NCI-H1436 treated with DMSO at 0.1 percent for 48 hours (cell line): ENCODE measurements at places on chromosomes 16 and 17.

DNA sequence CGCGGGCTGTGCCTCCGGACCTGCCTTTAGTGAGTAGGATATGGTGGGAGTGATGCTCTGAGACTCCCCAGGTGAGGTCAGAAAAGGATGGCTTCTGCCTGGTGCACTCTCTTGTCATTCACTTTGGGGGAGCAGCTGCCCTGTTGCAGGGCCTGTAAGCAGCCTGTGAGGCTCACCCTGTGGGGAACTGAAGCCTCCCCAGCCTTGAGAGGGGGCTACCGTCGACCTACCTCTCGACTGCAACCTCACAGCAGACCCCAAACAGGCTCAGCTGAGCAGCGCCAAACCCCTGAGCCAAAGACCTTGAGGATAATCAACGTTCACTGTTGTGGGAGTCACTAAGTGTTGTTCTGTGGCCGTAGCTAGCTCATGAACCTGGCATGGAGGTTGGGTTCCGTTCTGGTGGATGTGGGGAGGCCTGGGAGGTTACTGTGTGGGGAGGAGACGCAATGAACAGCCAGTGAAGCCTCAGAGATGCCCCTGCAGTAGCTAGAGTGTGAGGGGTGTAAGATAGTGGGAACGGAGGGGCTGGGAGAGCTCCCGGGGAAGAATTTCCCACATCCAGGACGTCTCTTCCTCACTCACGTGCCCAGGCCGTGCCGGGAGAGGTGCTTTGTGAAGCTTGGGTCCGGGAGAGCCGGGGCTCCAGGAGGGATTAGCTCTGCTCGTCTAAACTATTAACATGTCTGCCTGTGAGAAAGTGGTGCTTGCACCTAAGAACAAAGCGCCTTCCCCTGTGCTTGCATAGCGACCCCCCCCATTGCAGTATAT, 38.8 kb downstream of the METRNL start:
- DNase-seq, result no peak

DNA sequence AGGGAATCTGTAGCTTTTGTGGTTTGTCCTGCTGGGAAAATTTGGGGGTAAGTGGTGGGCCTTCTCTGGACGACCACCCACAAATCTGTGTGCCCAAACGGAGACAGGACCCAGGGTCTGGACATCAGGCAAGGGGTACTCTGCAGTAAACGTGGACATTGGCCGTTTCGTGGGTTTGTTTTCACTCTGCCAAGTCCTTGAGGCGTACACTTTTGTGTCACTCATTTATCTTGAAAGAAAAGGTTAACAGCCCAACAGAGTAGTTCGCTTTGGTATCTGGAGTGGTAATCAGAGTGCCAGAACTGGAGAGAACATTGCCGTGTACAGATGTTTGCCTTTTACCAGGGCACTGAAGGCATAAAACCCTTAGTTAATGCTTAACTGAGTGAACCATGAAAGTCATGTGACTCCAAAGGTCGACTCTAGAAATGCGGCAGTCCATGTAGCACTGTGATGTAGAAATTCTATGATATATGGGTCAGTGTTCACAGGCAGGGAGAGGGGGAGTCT, 15.4 kb downstream of the NAA60 start:
- DNase-seq, result no peak

- DNase-seq, result no peak
Measured at GRCh38 chr17:50318501-50319285, 27.2 kb upstream of the XYLT2 start.

GRCh38 chr17:67025216-67025792, 19.1 kb upstream of the CACNG1 start:
- no peak for DNase-seq

DNA sequence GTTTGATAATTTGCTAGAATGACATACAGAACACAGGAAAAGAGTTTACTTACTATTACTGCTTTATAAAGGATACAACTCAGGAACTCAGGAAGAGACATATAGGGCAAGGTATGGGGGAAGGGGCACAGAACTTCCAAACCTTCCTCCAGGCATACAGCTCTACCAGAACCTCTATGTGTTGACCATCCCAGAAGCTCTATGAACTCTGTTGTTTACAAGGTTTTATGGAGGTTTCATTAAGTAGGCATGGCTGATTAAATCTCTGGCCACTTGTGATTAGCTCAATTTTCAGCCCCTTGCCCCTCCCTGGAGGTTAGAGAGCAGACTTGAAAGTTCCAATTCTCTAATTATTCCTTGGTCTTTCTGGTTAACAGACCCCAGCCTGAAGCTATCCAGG, 60.2 kb upstream of the C17orf78 start:
- no peak for DNase-seq

DNA sequence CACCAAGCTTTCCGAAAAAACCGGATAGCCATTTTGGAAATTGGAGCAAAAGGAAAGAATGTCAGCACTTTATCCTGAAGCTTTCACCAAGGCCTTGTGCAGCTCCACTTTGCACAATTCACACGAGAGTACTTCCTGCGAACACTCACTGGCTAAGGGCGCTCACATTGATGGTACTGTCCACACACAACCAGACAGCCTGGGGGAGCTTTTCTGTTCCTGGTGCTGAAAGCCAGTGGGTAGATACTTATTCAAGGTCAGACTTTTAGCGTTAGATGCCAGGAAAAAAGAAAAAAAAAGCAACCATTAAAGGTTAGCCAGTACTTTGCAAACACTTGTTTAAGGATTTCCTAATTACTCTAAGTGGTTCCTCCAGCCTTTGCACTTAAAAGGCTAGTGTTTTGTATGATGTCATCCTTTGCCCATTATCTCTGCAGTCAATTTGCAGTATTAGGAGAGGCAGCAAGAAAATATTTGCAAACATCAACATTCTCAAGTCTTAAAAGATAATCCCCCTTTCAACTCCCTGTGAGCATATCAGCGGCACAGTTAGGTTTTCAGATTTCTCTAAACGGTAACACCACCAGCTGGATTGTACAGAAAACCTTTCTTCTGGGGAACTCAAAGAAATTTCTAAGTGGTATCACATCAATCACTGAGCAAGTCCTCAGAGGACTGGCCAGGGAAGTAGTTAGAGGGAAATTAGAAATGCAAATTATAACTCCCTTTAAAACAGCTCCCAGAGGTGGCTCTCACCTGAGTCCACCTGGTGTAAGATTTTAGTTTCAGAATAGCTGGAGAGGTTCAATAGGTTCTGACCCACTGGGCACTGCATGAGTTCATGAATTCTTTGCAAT, 243.4 kb upstream of the IRX5 start:
- no peak for DNase-seq

DNA sequence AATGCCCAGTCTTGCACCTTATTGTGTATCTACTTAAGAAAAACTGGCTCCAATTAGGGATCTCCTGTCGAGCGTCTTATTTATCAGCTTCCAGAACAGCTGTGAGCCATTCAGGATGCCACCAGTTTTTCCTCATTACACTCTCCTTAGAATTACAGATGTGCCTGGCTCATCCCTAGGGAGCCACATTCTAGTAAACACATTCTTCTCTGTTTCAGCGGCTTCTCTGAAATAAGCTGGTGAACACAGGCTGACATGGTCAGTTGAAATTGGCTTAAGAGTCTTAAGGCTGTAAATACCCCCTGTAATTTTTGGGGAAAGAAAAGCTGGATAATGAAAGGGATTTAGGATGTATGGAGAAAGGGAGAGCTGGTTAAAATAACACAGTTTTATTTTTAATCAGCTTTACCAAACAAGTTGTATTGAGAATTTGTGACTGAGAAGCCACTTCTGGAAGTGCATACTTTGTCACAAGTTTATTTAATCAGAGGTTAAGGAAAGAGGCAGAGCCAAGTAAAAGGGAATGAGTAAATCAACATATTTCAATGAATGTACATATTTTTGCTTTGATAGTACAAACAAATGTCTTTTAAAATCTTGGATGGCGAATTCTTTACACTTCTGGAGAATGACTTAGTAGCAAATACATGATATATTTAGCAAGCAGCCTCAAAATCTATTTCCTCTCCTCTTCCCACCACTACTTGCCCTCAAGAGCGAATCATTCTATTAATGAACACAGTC, 562.0 kb upstream of the GOT2 start:
- DNase-seq, result no peak

DNA sequence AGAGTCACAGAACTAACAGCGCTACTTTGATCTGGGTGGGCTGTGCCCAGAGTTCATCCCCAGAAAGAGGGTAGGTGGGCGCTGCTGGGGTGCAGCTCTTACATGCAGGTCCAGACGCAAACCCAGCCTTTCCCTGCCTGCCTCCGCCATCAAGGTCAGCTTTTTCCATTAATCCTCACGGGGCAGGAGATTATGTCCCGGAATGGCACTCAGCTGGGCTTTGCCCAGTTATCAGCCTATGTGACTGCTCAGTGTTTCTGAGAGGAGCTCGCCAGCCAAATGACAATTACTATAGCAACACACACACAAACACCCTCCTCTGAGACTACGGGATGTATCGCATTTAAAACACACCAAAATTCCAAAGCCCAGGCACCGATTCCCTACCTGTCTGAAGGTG, 20.1 kb downstream of the GLYR1 start:
- no peak for DNase-seq

DNA sequence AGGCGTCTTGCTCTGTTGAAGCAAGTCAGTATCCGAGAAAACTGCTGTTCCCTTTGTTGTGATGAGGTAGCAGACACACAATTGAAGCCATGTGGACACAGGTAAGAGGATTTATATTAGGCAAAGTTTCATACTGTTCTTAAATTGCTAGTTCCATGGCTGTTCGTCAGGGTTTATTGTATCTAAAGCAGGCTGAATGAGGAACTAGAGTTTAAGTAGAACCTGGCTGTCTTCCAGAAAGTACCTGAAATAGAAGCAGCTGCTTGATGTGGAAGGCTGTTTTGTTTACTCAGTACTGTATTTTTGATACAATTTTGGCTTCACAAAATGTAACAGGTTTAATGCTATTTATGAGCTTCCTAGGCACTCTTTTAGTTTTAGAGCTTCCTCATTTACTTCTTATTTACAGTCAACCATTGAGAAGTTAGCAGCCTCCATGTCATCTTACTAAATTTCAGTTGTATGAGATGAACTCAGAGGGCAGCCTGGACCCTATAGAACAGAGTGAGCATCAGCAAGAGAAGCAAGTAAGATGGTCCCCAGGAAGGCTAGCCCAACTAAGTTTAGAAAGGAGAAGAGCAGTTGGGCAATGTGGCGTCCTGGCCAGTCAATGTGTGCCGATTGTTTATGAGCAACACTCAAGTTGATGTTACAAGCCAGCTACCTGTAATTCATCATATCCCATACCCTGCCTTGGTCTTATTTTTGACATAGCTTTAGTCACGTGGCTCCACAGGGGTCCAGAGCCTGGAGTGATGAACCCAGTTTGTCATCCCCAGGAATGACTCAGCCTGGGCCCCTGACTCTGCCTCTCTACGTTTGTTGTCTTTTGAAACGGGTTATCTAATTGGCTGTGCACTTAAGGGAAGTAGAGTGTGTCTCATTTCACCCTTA, 9.7 kb upstream of the ARL2BP start:
- DNase-seq, result peak; percentile 39

DNA sequence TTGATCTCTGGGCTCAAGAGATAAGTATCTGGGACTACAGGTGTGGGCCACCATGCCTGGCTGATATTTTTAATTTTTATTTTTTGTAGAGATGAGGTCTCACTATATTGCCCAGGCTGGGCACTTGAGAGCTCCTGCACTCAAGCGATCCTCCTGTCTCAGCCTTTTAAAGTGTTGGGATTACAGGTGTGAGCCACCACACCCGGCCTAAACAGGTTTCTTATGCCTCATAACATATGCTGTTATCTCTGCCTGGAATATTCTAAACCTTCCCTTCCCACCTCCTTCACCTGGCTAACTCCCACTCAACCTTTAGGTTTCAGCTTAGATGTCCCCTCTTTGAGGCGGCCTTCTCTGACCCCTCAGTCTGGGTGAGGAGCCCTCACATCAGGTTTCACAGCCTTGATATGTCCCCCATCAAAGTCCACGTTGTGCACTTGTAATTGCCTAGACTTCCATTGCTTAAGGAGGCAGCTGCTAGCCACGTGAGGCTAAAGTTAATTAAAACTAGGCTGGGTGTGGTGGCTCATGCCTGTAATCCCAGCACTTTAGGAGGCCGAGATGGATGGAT, 8.6 kb upstream of the CNP start:
- no peak for DNase-seq

GRCh38 chr16:76910931-76911330, 280.1 kb upstream of the MON1B start:
- no peak for DNase-seq

GRCh38 chr17:4241535-4241934, 22.2 kb downstream of the ANKFY1 start:
- no peak for DNase-seq

DNA sequence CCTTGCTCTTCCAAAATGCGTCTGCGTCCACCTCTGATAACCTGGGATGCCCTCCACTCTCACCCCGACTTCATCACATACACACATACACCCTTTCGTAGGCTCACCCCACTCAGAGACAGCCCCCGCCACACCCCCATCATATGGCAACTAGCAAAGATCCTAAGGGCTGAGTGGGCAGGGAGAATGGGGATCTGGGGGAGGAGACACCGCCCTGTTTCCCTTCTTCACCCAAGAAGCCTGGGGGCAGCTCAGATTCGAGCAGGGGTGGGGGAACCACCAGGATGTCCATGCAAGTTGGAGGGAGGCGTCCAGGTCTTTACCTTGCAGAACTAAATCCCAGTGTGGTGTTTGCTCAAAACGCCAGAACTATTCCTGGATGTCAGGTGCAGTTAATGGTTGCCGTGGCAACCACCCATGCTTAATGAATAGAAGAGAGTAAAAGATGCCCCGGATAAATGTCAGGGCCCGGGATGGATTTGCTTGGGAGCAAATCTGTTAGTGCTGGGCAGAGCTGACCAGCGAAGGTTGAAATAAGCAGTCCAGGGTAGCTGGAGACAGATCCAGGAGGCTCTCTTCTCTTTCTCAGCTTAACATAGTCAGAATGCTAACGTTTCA, 72.8 kb downstream of the CACNG3 start:
- DNase-seq, result no peak

- no peak for DNase-seq
Measured at GRCh38 chr16:9465161-9465560, 373.7 kb downstream of the HAPSTR1 start.

DNA sequence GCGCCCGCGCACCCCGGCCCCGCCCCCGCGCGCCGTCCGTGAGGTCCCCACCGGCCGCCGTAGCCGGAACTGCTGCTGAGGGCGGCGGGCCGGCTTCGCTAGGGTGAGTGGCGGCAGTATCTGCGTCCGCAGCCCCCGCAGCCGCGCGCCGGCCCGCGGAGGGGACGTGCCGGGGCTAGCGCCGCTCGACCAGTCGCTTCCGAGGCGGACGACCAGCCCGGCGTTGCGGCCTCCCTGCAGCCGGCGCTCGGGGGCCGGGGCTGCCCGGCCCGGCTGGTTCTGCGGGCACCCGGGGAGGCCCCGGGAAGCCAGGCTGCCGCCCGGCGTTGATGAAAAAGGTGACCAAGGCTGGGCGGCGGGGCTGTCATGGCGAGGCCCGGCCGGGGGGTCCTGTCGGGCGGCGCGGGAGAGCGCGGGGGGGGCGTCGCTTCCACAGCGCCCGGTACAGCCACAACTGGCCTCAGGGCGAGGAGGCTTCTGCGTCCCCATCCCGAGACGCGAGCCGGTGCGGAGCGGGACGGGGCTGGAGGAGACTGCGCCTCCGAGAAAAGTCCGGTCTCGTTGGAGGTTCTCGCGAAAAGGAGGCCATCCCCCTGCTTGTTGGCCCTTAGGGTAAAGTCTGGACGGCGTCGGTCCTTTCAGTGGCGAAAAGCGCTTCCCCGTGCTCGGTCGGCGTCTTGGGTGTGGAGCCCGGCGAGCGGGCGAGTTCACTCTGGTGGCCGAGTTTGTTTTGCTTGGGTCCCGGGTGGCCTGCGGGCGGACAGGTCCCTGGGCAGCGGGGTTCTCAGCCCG, at the start of gene CRAMP1:
Gene CRAMP1, plus strand, starts transcription at position 41 of the 792 bp plus-strand sequence. CDS start 2,280 bp downstream, outside the sequence.
- no peak for DNase-seq
